ENCODE measurements at places on chromosomes 16 and 17. TPM values are rescaled to one million over a fixed set of nuclear protein-coding genes. Genes with fewer than 3 reads are reported as not detected.

Gene PSMD11
- 117 TPM for total RNA-seq

Gene VMO1
- total RNA-seq = 2.0 TPM

Gene SLC47A1
- 1.0 TPM for total RNA-seq

Gene PDE6G
- not detected for total RNA-seq

Gene CAVIN1
- total RNA-seq = 74.6 TPM

Gene MYCBPAP
- 0.56 TPM for total RNA-seq

Gene CAPNS2
- 0.42 TPM for total RNA-seq

Gene SOX15
- 0.61 TPM for total RNA-seq

Gene LDHD
- total RNA-seq = 31.4 TPM

Gene NPIPB13
- total RNA-seq = 10.4 TPM

Gene TPSD1
- 0.64 TPM for total RNA-seq

Gene RHOT1
- 18.1 TPM for total RNA-seq

GRCh38 chr17:12107905-12108304 lies 87.2 kb downstream of the MAP2K4 start:
- H3K27me3 ChIP-seq = no peaks in the 10 kb centered on the region
- no peaks in the 10 kb centered on the region for H3K4me1 ChIP-seq
- DNase-seq = no peak
- no peak overlapping the region for H3K4me3 ChIP-seq
- no peaks in the 10 kb centered on the region for H3K36me3 ChIP-seq
- no peak overlapping the region for H3K27ac ChIP-seq

GRCh38 chr16:46859719-46860152 lies 24.4 kb upstream of the GPT2 start:
- H3K27ac ChIP-seq = no peak overlapping the region
- peak; percentile 41 for DNase-seq
- H3K4me1 ChIP-seq = no peaks in the 10 kb centered on the region
- no peaks in the 10 kb centered on the region for H3K36me3 ChIP-seq
- no peak overlapping the region for H3K4me3 ChIP-seq
- H3K27me3 ChIP-seq = no peaks in the 10 kb centered on the region

- no peak for DNase-seq
- H3K27ac ChIP-seq = no peak overlapping the region
- H3K27me3 ChIP-seq = no peaks in the 10 kb centered on the region
- no peaks in the 10 kb centered on the region for H3K4me1 ChIP-seq
- no peaks in the 10 kb centered on the region for H3K36me3 ChIP-seq
These were observed 142.0 kb upstream of the RCVRN start for GRCh38 chr17:10046786-10047785.

GRCh38 chr17:15464231-15464985 lies 3.0 kb downstream of the CDRT4 start:
- peak overlapping the region; percentile 2 for H3K27ac ChIP-seq
- H3K4me1 ChIP-seq = no peaks in the 10 kb centered on the region
- no peak overlapping the region for H3K4me3 ChIP-seq
- DNase-seq = no peak

- no peak overlapping the region for H3K27ac ChIP-seq
- no peaks in the 10 kb centered on the region for H3K36me3 ChIP-seq
- H3K4me1 ChIP-seq = no peaks in the 10 kb centered on the region
- DNase-seq = no peak
- H3K27me3 ChIP-seq = no peaks in the 10 kb centered on the region
These were observed 12.6 kb upstream of the CA10 start for GRCh38 chr17:52170963-52171572.

DNA sequence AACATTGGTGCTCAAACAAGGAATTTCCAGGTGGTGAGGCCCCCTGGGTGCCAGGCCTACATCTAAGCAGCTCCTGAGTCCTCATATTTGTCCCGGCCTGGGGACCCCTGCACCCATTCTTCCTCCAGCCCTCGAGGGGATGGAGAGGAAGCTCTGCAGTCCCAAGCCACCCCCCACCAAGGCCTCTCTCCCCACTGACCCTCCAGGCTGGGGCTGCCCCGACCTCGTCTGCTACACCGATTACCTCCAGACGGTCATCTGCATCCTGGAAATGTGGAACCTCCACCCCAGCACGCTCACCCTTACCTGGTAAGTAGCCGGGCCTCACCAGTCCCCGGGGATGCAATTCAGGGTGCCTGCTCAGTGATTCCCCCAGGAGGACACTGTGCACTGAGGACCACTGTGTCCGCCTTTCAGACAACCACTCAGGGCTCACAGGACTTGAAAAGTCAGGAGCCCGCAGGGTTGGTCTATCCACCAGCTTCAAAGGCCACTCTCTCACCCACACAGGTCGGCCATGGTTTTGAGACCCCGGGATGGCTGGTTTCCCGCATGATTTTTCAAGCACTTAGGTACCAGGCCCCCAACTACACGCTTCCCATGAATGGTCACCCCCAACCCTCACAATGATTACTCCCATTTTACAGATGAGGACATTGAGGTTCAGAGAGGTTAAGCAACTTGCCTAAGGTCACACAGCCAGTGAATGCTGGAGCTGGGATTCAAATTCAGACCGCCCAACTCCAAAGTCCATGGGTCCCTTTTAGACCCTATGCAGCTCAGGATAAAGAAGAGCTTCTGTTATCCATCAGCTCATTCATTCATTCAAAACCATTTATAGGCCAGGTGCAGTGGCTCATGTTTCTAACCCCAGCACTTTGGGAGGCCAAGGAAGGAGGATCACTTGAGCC lies 32.4 kb downstream of the IL21R start:
- DNase-seq = peak; percentile 10
- H3K36me3 ChIP-seq = no peaks in the 10 kb centered on the region
- no peaks in the 10 kb centered on the region for H3K27me3 ChIP-seq
- H3K4me1 ChIP-seq = no peaks in the 10 kb centered on the region
- H3K27ac ChIP-seq = no peak overlapping the region
- H3K4me3 ChIP-seq = no peak overlapping the region

GRCh38 chr17:28807925-28808634 lies 34.5 kb downstream of the FAM222B start:
- peaks cover 22% of the 10 kb centered on the region for H3K4me1 ChIP-seq
- DNase-seq = no peak
- no peak overlapping the region for H3K4me3 ChIP-seq
- H3K27me3 ChIP-seq = no peaks in the 10 kb centered on the region
- peak overlapping the region; percentile 65 for H3K27ac ChIP-seq
- no peaks in the 10 kb centered on the region for H3K36me3 ChIP-seq

GRCh38 chr17:17504341-17505140 lies 8.3 kb upstream of the RASD1 start:
- no peak for DNase-seq
- no peak overlapping the region for H3K4me3 ChIP-seq
- H3K27me3 ChIP-seq = no peaks in the 10 kb centered on the region
- H3K27ac ChIP-seq = no peak overlapping the region

DNA sequence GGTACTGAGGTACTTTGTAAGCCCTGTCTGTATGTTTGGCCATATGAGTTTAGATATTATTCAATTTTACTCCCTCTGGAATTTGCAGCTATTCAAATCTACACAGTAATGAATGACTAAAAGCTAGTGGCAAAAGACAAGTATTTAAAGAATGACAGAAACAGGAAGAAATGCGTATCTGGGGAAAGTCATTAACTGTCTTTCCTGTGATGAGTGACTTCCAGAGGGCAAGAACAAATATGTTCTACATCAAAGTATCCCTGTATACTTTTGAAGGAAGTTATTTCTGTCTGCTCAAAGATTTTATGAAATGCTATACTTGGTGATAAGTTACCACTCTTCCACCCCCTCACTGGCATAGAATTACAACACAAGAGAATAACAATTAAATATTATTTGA lies 489.3 kb upstream of the SOX9 start:
- H3K27ac ChIP-seq = peak overlapping the region; percentile 56
- H3K36me3 ChIP-seq = no peaks in the 10 kb centered on the region
- H3K27me3 ChIP-seq = no peaks in the 10 kb centered on the region
- no peak overlapping the region for H3K4me3 ChIP-seq
- H3K4me1 ChIP-seq = no peaks in the 10 kb centered on the region

- H3K36me3 ChIP-seq = no peaks in the 10 kb centered on the region
- H3K4me3 ChIP-seq = no peak overlapping the region
- DNase-seq = peak; percentile 16
- no peak overlapping the region for H3K27ac ChIP-seq
- H3K4me1 ChIP-seq = no peaks in the 10 kb centered on the region
These were observed 14.5 kb downstream of the CD2BP2 start for GRCh38 chr16:30340621-30341020.

GRCh38 chr16:19242186-19242585 lies 43.3 kb upstream of the CLEC19A start:
- H3K4me1 ChIP-seq = no peaks in the 10 kb centered on the region
- no peak overlapping the region for H3K4me3 ChIP-seq
- no peak overlapping the region for H3K27ac ChIP-seq
- no peak for DNase-seq
- H3K27me3 ChIP-seq = no peaks in the 10 kb centered on the region
- H3K36me3 ChIP-seq = no peaks in the 10 kb centered on the region

DNA sequence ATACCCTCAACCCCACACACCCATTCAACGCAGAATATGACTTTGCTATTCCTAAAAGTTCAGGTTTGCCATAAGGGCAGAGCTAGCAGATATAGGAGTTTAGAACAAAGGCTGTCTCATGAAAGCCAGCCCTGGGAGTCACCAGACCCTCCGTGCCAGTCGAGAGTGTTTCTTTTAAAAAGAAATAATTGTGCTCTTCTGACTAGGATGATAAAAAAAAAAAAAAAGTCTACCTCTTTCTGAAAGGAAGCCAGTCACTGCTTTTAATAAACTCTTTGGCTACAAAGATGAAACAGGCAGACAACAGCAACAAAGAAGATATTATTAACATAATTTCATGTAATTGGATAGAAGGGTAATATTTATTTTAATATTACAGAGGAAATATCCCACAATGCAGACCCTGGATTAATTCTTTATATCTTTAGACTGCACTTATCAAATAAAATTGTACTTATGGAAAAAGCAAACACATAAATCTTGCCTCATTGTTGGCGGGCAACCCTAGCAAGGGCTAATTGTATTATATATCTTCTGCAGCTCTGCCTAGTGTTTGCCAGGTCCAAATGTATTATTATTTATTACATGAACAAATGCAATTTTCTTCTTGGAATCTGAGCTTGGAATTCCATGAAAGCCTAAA lies 277.5 kb upstream of the DYNLRB2 start:
- DNase-seq = no peak
- no peaks in the 10 kb centered on the region for H3K4me1 ChIP-seq
- H3K36me3 ChIP-seq = no peaks in the 10 kb centered on the region
- H3K27ac ChIP-seq = no peak overlapping the region

DNA sequence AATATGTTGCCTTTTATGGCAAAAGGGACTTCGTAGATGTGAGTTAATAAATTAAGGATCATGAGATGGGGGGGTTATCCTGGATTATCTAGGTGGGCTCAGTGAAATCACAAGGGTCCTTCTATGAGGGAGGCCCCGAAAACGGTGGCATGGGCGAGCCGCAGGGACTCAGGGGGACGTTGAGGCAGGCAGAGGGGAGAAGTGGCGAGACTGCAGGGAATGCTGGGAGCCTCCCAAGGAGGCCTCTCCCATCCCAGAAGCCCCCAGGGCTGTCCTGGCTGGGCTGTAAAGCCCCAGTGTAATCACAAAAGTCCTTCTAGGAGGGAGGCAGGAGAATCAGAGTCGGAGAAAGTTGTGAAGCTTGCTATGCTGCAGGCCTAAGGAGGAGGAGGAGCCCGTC lies 35.0 kb downstream of the ITGAE start:
- H3K36me3 ChIP-seq = no peaks in the 10 kb centered on the region
- H3K27ac ChIP-seq = no peak overlapping the region
- H3K27me3 ChIP-seq = no peaks in the 10 kb centered on the region
- H3K4me1 ChIP-seq = no peaks in the 10 kb centered on the region
- H3K4me3 ChIP-seq = no peak overlapping the region
- DNase-seq = no peak

- H3K36me3 ChIP-seq = no peaks in the 10 kb centered on the region
- no peak for DNase-seq
- no peaks in the 10 kb centered on the region for H3K27me3 ChIP-seq
These were observed 209.7 kb downstream of the CCDC182 start for GRCh38 chr17:57535249-57535966.

All from colonic mucosa (tissue), 4 donors.